CD8-positive, alpha-beta memory T cell (primary cell): ENCODE measurements at places on chromosomes 1 and 21.

GRCh38 chr1:209417761-209418160, 165.8 kb upstream of the CAMK1G start:
- DNase-seq = no peak

DNA sequence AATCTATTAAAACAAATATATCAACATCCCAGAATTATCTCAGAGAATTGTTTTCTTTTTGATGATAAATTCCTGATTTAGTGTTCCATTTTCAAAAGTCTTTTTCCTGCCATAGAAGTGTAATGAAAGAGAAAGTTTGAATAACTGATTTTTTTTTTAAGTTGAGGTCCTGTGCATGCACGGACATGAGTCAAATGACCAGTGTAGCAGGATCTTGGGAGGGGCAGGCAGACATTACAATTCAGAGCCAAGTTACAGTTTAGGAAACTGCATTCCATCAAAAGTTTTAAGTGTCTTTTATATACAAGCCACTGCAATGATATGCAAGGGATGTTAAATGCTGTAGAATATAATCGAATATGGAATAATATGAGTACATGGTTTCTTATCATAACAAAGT, 227.5 kb downstream of the HMCN1 start:
- no peak for DNase-seq

GRCh38 chr1:48792961-48793360, 16.3 kb upstream of the BEND5 start:
- DNase-seq = no peak

GRCh38 chr1:185432948-185433347, 115.9 kb upstream of the IVNS1ABP start:
- no peak for DNase-seq

- no peak for DNase-seq
Measured at GRCh38 chr1:12654657-12655056, 10.8 kb downstream of the AADACL4 start.

- no peak for DNase-seq
Measured at GRCh38 chr1:22607154-22607553, 29.3 kb upstream of the C1QA start.

- no peak for DNase-seq
Measured at GRCh38 chr1:74392840-74393239, 119.6 kb downstream of the LRRC53 start.

- no peak for DNase-seq
Measured at GRCh38 chr1:91007827-91008226, 14.0 kb downstream of the ZNF644 start.

DNA sequence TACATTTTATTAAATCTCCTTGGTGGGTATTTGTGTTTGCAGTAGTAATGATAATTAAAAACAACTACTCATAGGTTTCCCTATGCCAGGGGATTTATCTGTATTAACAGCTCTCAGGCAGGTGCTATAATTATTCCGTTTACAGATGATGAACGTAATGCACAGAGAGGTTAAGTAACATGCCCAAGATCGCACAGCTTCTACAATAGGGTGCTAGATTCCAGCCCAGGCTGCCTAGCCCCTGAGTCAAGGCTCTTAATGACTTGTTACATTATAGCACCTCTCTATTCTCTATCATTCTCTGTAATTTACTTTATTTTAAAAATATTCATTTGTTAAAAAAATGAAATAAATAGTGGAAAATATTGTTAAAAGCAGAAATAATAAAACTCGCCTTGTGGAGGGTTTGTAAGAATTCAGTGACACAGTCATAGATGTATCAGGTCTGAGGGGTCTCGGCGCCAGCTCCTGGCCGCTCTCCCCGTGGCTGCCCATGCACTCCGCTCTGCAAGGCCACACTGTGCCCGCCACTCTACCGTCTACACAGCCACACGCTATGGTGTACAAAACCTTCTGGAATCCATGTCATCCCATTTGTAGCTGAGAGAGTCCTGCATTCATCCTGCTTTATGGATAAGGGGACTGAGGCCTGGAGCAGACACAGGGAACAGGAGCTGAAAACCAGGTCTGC, 562.2 kb downstream of the MATN1 start:
- DNase-seq = no peak

GRCh38 chr1:157442065-157442464, 110.2 kb downstream of the FCRL5 start:
- no peak for DNase-seq

DNA sequence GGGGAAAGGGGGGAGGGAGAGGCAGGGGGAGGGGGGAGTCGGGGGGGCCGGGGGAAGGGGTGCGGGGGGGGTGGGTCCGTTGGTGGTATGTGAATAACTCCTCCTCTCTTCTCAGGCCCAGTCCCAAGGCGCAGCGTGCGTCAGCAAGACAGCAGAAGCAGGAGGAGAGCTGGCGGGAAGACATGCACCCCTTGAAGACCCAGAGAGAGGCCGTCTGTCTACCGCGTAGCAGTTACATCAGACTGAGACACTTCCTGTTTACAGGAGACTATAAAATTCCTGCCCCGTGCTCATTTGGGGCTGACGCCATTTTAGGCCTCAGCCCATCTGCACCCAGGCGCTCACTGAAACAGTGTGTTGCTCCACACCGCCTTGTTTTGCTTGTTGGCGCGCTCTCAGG, 55.3 kb downstream of the SETD4 start:
- DNase-seq = no peak

- DNase-seq = no peak
Measured at GRCh38 chr1:64590316-64590715, 120.4 kb downstream of the CACHD1 start.

DNA sequence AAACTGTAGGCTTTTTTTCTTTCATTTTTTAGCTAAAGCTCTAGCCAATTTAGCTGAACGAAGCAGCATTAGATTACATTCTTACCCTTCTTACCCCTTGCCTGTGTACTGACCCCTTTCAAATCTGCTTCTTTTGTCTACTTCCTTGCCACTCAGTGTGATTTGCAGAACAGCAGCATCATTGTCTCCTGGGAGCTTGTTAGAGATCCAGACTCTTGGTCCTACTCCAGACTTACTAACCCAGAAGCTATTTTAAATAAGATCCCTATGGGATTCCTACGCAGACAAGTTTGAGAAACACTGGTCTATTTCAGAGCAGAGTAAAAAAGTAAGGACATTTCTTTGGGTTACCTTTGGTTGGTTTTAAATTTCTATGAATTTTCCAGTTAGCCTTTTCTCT, 13.8 kb downstream of the LRRC39 start:
- no peak for DNase-seq

DNA sequence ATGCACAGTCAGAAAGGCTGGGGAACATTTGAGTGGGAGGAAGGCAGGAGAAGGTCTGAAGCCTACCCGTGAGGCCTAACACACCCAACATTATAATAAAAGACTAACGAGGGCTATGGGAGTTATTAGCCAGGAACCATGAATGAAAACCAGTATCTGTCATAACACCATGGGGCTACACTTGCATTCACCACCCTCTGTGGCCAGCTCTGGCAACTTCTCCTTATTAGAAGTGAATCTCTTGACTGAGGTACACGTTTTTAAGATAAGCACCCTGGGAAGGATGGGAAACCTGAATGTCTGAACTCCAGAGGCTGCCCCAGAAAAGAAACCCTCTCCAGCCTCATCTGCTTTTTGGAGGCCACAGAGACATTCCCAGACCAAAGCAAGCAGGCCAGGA, 204.3 kb upstream of the RAB4A start:
- no peak for DNase-seq

DNA sequence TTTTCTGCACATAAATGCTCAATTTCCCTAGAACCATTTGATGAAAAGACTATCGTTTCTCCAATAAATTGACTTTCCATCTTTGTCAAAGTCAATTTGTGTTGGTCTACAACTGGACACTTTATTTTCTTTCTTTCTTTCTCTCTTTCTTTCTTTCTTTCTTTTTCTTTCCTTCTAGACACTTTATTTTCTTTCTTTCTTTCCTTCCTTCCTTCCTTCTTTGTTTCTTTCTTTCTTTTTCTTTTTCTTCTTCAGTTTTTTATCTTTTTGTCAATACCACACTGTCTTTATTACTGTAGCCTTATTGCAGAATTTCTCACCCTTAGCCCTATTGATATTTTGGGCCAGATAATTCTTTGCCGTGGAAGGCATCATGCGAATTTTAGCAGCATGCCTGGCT, 73.5 kb downstream of the FASLG start:
- DNase-seq = no peak

DNA sequence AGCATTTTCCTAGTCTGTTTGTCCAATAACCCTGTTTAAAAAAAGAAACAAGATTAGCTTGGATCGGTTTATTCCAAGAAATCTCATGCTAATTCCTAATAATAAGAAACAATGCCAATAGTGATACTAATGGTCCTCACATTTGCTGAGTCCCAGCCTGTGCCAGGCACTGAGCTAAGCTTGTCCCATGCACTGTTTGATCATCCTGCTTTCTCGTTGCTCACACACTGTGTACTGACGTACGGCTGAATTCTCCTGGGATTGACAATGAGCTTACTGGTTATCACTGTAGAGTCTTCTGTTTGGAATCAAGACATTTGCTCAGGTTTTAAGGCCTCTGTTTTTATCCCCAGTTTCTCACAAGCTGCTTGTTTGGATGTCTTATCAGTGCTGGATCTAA, 71.1 kb downstream of the CACNA1E start:
- no peak for DNase-seq

DNA sequence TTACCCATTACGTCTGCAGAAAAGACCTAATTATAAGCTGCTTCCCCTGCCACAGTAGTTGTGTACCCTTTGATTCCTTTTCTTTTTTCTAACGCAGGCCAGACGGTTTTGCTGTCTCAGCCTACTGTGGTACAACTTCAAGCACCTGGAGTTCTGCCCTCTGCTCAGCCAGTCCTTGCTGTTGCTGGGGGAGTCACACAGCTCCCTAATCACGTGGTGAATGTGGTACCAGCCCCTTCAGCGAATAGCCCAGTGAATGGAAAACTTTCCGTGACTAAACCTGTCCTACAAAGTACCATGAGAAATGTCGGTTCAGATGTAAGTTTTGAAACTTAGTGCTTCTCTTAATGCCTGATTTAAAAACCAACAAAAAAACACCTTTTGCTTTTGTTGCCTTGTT, 35.8 kb downstream of the ATF6 start:
- DNase-seq = no peak

DNA sequence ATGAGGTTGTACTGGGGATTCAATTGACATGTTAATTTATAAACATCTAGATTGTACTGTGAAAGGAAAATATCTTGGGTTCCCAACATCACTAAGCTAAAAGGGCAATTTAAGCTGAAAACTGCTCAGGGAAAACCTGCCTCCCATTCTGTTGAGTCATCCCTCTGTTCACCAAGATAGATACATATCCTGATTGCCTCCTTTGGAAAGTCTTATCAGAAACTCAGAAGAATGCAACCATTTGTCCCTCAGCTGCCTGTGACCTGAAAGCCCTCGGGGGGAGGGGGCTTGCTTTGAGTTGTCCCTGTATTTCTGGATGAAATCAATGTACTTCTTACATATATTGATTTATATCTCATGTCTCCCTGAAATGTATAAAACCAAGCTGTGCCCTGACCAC, 187.0 kb upstream of the ETV3 start:
- no peak for DNase-seq

DNA sequence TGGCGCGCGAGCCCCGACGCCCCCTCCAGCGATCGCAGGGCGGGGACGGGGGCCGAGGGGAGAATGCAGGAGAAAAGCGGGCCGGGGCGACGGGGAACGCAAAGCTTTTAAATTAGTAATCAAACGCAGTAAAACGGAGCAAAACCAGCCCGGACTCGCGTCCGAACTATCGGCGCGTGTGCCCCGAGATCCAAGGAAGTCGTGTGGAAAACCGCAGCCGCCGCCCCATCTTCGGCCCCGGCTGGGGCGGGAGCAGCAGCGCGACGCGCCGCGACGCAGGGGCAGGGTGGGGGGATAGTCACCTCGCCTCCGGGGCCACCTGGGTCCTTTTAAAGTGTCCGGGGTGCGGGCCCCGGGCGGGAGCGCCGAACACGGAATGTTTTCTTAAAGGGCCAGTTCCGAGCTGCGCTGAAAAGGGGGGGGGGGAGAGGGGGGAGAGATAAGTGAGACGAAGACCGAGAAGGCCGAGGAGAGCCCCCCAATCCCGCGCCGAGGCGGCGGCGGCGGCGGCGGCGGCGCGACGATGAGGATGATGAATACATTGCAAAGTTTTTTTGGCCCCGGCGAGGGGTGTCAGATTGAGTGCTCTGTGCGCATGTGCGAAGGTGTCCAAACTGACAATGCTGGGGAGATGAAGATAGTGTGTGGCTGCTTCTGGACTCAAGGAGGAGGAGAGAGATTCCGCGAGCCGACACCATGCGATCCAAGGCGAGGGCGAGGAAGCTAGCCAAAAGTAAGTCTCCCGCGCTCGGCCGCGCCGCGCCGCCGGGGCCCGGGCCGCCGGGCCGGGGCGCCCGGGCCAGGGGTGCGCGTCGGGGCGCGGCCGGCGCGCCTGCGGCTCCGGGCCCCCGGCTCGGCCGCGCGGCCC, at the start of gene PRDM16:
Gene PRDM16, plus strand, starts transcription at position 640 of the 868 bp plus-strand sequence. Its CDS starts 57 bp downstream, at position 697.
- DNase-seq = no peak

- DNase-seq = no peak
Measured at GRCh38 chr1:164619006-164619784, 60.2 kb downstream of the PBX1 start.

DNA sequence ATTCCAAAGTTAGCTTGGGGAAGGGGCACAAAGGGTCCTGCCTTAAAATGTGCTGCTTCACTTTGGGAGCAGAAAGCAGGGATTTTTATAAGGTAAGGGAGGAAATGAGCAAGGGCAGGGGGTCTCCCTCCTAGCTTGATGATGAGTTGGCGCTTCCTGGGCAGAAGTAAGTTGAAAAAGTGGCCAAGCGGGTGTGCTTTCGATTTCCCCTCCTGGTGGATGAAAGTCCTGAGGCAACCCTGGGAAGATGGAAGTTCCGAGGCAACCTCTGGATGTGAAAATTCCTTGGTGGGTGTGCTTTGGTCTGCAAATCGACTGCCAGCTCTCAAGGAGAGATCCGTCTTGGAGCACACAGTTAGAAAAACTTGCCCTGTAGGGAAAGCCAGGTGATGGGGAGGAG, 41.7 kb upstream of the CD2 start:
- no peak for DNase-seq

DNA sequence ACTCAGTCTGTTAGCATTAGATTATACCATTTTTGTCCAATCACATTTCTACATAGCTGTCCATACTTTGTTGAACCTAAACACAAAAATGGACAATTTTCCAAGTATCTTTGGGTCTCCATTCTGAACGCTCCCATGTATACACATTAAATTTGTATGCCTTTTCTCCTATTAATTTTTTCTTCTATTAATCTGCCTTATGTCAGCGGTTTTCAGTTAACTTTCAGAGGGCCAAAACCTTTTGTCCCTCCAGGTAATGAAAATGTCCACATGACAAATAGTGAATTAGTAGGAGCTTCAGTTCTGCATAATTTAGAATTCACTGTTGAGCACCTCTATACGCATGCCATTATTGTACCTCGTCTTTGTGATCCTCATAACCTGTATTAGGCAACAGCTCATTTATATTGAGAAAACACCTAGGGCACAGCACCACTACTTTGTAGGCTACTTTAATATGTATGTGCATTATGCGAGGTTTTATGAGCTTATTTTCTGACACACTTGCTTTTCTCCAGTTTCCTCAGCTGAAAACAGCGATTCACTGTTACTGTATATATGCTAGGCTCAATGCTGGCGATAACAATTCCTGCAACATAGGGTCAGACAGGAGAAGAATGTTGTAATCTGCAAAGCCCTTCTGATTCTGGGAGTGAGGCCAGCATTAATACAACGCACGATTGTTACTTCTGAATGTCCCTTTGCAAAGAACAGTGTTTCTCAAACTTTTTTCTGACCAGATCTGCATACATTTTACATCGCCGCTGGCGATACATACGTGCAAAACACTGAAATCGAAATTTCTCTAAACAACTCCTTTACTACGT, 1.1 kb upstream of the ABCD3 start:
- no peak for DNase-seq
